ENCODE measurements at places on chromosomes 6 and 20. TPM values are rescaled to one million over a fixed set of nuclear protein-coding genes. Genes with fewer than 3 reads are reported as not detected.

GRCh38 chr6:21414065-21414464 lies 179.5 kb upstream of the SOX4 start:
- DNase-seq, result no peak

MDC1 gene
- total RNA-seq, result 6.6 TPM

- peak; percentile 50 for DNase-seq
Measured at GRCh38 chr6:143061597-143062385, 1.1 kb downstream of the AIG1 start.

DNA sequence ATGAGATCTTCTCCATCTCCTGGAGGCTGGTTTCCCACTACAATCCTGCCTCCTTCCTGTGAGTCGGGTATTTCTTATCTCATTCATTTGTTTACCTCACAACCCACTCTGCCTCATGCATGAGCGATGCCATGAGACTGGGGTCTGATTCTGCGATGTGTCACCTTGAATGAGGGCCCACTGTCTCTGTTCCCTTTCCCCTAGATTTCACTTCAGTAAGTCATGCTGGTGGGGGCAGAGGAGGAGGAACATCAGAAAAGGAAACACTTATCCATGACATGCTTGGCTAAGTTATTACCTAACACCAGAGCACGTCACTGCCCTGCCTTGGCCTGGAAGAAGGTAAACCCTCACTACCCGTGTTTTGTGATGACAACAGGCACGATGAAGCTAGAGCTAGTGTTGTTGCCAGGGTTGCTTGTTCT lies 337.4 kb upstream of the PRDM1 start:
- DNase-seq, result peak; percentile 84

CAPN11 gene
- not detected for total RNA-seq

GRCh38 chr20:56363491-56363890 lies 4.7 kb downstream of the FAM210B start:
- DNase-seq, result no peak

DNA sequence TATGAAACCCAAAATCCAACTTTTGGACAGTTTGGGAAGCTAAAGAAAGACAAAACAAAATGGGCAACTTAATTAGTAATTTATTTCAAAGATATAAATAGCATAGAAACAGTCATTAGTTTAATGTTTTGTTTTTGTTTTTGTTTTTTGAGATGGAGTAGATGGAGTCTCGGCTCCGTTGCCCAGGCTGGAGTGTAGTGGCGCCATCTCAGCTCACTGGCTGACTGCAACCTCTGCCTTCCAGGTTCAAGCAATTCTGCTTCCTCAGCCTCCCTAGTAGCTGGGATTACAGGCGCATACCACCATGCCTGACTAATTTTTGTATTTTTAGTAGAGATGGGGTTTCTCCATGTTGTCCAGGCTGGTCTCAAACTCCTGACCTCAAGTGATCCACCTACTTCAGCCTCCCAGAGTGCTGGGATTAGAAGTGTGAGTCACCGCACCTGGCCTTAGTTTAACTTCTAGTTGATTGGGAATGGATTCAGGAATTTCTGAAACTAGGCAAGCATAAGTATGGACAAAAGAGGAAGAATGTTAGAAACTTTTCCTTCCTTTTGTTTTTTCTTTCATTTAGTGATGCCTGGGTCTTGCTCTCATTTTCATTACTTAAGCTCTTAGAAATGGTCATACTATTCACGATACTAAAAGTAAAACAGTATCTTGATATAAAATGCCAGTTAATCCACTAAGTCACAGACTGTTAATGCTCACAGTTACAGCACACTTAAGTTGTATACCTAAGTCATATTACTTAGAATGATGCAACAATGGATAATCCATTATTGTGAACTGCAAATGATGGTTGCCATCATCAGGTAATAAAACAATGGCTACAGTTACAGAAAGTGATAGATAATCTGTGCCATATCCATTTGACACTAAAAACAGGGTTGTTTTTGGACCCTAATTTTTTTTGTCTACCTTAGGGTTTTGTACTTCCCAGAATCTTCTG lies 8.2 kb downstream of the SENP6 start:
- DNase-seq, result peak; percentile 34

DNA sequence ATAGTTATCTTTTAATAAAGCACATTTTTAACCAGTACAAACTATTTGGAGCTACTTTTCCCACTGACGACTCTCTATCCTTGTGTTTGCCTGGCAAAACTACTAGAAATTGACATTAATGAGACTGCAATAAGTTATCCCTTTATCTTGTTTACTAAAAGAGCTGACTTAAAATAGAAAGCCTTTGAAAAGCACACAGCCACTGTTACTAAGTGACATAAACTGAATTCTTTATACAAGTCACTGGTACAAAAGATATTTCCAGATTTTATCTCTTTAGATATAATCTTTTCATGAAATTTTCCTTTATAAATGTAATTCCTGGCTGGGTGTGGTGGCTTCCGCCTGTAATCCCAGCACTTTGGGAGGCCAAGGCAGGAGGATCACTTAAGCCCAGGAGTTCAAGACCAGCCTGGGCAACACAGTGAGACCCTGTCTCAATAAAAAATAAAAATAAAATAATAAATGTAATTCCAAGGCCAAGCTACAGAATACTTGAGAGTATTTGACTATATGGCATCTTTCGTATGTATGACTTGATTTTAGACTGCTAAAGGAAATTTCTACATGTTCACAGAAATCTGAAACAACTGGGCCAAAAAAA lies 9.5 kb downstream of the MBOAT1 start:
- no peak for DNase-seq

- DNase-seq, result peak; percentile 6
Measured at GRCh38 chr6:154432533-154433476, 76.2 kb upstream of the IPCEF1 start.

RHAG gene
- not detected for total RNA-seq

FNDC1 gene
- 5.2 TPM for total RNA-seq

DNA sequence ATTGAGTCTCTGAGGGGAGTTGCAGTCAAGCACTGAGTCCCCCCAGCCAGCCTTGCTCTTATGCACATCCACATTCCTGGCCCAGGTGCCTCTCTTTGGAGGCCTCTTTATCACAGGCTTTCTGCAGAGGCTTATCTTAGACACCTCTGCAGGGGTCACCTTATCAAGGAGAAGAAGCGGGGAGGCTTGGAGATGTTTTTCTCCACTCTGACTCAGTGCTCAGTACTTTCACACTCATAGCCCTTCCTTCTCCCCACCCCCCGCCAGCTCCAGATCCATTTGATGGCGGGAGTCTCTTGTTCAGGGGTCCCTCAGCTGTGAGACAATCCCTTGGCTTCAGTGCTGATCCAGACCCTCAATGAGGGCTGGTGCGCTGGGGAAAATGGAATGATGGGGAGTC lies 132.1 kb upstream of the TSHZ2 start:
- no peak for DNase-seq

DNA sequence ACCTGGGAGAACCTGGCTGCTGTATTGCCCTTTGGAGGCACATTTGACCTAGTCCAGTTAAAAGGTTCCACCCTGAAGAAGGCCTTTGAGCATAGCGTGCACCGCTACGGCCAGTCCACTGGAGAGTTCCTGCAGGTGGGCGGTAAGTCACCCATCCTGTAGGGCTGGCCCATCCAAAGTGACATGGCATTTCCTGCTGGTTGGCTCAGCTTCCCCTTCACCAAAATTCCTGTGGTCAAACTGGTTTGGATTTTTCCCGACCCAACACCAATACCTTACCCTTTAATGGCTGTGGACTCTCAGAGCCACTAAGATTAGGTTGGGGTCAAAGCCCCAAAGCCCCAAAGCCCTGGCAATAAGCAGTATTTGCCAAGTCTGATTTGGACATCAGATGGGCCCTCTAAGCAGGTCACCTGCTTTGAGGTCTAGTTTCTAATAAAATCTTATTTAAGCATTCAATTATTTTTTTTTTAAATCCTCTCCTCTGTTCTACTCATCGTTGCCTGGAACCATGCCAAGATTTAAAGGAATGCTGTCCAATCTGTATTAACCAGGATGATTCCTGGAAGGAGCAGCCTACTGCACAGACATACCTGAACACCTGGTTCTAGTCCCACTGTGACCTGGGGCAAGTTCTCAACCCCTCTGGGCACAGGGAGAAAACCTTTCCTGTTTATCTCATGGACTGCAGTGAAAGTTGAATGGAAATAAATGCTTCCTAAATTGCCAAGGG lies 40.8 kb downstream of the NT5E start:
- DNase-seq, result peak; percentile 38

DNA sequence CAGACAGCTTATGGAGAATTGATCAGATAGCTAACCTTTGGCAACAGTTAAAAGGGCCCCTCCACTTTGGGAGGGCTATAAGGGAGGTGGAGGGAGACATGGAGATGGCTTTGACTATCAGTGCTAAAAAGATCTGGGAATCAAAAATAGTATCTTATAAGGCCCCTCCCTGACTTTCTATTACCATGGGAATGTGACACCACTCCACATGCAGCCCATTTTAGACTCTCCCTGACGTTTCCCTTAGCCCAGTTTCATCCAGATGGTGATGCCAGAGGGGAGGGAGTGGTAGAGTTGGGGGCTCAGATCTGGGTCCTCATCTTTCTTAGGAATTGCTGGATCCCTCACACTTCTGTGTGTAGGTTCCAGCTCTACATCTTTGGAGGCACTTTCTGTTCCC lies 200.0 kb upstream of the DTNBP1 start:
- no peak for DNase-seq

DNA sequence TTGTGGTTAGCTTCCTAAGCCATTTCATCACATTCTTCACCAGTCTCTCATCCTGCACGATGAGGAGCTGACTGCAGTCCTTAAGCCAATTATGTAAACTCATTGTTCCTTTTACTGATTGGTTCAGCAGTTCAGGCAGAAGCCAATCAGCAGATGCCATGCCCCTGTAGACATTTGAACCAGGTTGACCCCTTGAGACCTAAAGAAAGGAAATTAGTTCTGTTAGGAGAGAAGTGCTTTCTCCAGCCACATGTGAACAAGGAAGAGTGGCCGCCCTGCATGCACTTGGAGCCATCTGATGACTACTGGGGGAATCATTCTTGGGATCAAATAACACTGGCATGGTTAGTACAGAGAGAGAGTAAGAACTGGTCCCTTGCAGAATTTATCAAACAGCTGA lies 535.2 kb upstream of the ID4 start:
- peak; percentile 85 for DNase-seq

DNA sequence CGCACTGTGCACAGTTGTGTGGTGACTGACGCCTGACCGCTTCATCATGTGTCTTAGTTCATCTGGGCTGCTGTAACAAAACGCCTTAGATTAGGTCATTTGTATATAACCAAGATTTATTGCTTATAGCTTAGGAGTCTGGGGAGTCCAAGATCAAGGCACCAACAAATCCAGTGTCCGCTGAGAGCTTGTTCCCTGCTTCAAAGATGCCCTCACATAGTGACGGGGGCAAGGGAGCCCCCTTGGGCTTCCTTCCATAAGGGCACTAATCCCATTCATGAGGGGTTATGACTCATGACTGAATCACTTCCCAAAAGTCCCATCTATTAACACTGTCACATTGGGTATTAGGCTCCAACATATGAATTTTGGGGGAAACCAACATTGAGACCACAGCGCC lies 34.6 kb downstream of the CYP24A1 start:
- peak; percentile 18 for DNase-seq

- DNase-seq, result no peak
Measured at GRCh38 chr20:58017970-58018530, 210.4 kb downstream of the ANKRD60 start.

EFCAB8 gene
- total RNA-seq, result not detected

GRCh38 chr20:22904905-22905304 lies 130.2 kb upstream of the SSTR4 start:
- peak; percentile 33 for DNase-seq

TTK gene
- total RNA-seq, result 16.7 TPM

TAAR5 gene
- not detected for total RNA-seq

GRCh38 chr6:147947521-147947920 lies 395.1 kb upstream of the SASH1 start:
- peak; percentile 9 for DNase-seq

FILIP1 gene
- total RNA-seq, result under 0.01 TPM

C2 gene
- 1.3 TPM for total RNA-seq

DNA sequence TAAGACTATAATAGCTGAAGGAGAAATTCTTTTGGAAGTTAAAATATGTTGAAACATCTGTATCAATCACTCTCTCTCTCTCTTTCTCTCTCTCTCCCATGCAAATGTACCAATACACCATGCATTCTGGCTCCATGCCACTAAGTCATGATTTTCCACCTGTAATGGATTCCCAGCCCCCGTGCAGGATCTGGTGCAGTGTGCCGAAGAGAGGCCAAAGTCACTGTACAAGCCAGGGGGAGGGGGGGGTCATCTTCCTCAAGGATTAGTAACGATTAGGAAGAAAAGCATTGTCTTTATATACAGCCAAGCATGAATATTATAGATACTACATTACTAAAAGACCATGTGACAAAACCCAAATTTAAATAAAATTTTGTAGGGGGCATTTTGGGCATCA lies 725.1 kb downstream of the KIF16B start:
- no peak for DNase-seq

DNA sequence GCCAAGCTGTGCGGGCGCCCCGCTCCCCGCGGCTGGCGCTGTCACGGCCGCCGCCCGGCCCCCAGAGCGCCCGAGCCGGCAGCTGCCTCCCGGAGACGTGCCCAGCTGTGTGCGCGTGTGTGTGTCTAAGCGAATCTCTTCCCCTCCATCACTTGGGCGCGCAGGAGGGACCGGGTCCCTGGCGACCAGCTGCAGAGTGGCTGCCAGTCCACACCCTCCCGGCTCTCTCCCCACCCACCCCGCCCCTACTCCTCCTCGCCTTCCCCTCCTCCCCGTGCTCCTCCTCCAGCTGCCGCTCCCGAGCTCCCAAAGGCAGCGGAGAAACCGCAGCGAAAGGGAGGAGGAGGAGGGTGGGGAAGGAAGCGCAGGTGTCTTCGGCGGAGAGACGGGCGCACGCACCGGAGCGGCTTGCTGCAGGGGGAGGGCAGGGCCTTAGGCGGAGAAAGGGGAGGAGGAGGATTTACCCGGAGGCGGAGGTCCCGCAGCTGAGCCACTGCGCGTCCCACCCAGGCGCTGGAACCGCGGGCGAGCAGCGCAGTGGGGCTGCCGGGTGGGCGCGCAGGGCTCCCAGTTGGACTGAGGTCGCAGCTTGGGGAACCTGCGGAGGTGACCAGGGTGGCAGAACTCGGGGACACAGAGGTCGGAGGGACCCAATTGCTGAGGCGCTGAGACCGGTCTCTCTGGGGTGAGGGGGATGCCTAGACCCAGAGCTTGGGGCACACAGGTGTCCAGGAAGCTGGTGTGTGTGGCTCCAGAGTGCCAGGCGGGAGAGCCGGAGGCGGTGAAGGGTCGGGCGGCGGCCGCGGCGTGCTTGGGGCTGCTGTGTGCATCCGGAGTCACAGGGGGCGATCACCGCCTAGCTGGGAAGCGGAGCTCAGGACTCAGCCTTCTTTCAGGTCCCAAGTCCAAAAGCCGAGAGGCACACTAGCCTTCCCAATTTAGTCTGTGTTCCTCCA lies at the start of gene HS3ST5:
Gene HS3ST5, minus strand, starts transcription at position 198 of the 956 bp plus-strand sequence. CDS start 280,178 bp downstream, outside the sequence.
- peak; percentile 39 for DNase-seq

SPATA25 gene
- total RNA-seq, result not detected

CD24 gene
- total RNA-seq, result 1.4 TPM

IP6K3 gene
- total RNA-seq, result not detected

- DNase-seq, result peak; percentile 81
Measured at GRCh38 chr6:118581489-118581959, 33.4 kb downstream of the PLN start.

GRCh38 chr6:156337801-156338200 lies 439.4 kb upstream of the ARID1B start:
- no peak for DNase-seq

- DNase-seq, result no peak
Measured at GRCh38 chr6:4586469-4586859, 189.7 kb upstream of the CDYL start.
